ENCODE measurements at places on chromosomes 12 and 14. TPM values are rescaled to one million over a fixed set of nuclear protein-coding genes. Genes with fewer than 3 reads are reported as not detected.

The CEP83 gene
- total RNA-seq = 6.2 TPM

The SPSB2 gene
- 6.3 TPM for total RNA-seq

The RNFT2 gene
- 6.6 TPM for total RNA-seq

The AQP6 gene
- total RNA-seq = 0.20 TPM

The ADSS1 gene
- 16.3 TPM for total RNA-seq

The SLC2A13 gene
- 23.6 TPM for total RNA-seq

The EGLN3 gene
- 1.7 TPM for total RNA-seq

The NPAS3 gene
- total RNA-seq = 0.76 TPM

The BHLHE41 gene
- total RNA-seq = 6.1 TPM

The ORAI1 gene
- total RNA-seq = 14.1 TPM

The GUCY2C gene
- total RNA-seq = not detected

The KRT78 gene
- total RNA-seq = not detected

The CACNA1C gene
- total RNA-seq = 10.0 TPM

The ENDOU gene
- total RNA-seq = 0.40 TPM

The TGFB3 gene
- 12.0 TPM for total RNA-seq

The LBHD2 gene
- total RNA-seq = not detected

The AICDA gene
- total RNA-seq = not detected

The TRPV4 gene
- 1.4 TPM for total RNA-seq

The RDH16 gene
- 0.13 TPM for total RNA-seq

The NRXN3 gene
- 2.9 TPM for total RNA-seq

The IGFBP6 gene
- 417 TPM for total RNA-seq

The KLRD1 gene
- total RNA-seq = 0.50 TPM

The CINP gene
- 36.6 TPM for total RNA-seq

The LUM gene
- total RNA-seq = 115 TPM

The LRTM2 gene
- not detected for total RNA-seq

The GLT1D1 gene
- total RNA-seq = not detected

The B4GALNT1 gene
- total RNA-seq = 14.5 TPM

The TCL1B gene
- total RNA-seq = not detected

The TMEM233 gene
- 6.7 TPM for total RNA-seq

The IL31 gene
- total RNA-seq = not detected

The SERPINA9 gene
- not detected for total RNA-seq

The POC1B gene
- total RNA-seq = 12.8 TPM

The OVCH1 gene
- total RNA-seq = 0.07 TPM

The SYT1 gene
- 25.2 TPM for total RNA-seq

The TEX52 gene
- not detected for total RNA-seq

The MLXIP gene
- total RNA-seq = 25.2 TPM

The ALDH1L2 gene
- total RNA-seq = 58.2 TPM

The CREBL2 gene
- 31.8 TPM for total RNA-seq

The MEG3 gene
- 396 TPM for total RNA-seq

The CD163L1 gene
- total RNA-seq = 2.6 TPM

The STAB2 gene
- not detected for total RNA-seq

The AGAP2 gene
- 0.20 TPM for total RNA-seq

The OTUB2 gene
- total RNA-seq = 1.8 TPM

The FAM222A gene
- 0.23 TPM for total RNA-seq

The CDKN1B gene
- total RNA-seq = 38.1 TPM

The TMEM229B gene
- total RNA-seq = 2.5 TPM

The STYX gene
- total RNA-seq = 19.5 TPM

The POTEG gene
- not detected for total RNA-seq

All from smooth muscle cell of the pulmonary artery (primary cell).